ENCODE measurements at places on chromosomes 13 and 19.

DNA sequence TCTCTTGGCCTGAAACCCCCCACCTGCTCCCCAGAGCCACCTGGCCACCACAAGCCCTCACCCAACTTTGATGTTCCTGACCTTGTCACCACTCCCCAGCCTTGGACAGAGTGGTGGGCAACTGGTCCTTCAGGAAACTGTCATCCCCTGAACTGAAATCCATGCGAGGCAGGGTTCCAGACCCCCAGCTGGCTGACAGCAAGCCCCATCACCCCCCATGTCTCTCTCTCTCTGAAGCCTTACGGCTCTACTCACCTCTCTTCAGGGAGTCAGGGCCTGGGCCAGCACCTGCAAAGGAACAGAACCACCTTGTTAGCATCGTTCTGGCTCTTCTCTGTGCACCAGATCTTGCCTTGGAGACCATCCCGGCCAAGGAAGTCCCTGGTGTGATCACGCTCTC is 2.6 kb downstream of the LRFN1 start:
- DNase-seq, result no peak

DNA sequence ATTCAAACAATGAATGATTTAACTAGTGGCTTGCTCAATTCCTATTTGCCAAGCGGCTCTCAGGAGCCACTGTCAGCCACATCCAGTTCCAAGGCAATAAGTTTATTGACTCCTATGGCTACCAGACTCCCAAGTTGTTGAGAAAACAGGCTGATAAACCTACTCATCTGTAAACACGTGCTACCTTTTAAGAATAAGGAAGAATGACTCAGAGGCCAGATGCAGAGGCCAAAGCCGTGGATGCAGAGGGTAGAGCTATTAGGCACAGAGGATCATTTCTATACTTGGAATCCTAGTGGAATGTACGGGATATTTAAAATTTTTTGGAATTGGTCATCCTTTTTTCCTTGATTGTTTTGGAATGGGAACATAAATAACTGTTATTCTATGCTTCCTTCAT is 1921.1 kb downstream of the OLFM4 start:
- DNase-seq, result no peak

DNA sequence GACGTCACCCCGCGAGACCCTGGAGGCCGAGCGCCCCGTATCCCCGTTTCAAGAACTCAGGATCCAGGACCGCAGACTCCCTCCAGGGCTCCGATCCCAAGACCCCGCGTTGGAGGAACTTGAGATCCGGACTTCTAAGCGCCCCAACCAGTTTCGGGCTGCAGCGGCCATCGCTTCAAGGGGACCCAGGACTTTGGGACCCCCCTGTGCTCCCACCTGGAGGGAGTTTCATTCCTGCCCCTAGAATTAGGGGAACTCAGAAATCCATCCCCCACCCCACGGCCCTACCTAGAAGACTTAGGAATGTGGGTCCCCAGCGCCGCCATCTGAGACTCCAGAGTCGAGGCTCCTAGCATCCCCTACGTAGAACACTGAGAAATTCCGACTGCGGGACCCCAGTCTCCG is 400 bp downstream of the PLEKHG2 start:
- DNase-seq, result no peak

GRCh38 chr19:29952646-29953045 is 10.6 kb downstream of the URI1 start:
- no peak for DNase-seq

GRCh38 chr19:21508198-21508597 is 2.8 kb downstream of the ZNF429 start:
- DNase-seq, result no peak

- DNase-seq, result peak; percentile 96
Measured at GRCh38 chr19:48492925-48493717, 18.5 kb downstream of the LMTK3 start.
